SK-N-DZ (cell line): ENCODE measurements at places on chromosomes 4 and X.

DNA sequence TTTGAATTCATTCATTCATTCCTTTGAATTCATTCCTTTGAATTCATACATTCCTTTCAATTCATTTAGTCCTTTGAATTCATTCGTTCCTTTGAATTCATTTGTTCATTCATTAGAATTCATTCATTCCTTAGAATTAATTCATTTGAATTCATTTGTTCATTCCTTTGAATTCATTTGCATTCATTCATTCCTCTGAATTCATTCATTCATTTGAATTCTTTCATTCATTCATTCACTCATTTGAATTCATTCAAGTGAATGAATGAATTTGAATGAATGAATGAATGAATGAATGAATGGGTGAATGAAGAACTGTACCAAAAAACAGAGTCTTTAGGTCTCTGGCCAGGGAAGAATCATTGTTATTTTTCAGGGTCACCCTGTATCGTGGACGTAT lies 216.6 kb downstream of the DHRSX start:
- DNase-seq, result no peak

DNA sequence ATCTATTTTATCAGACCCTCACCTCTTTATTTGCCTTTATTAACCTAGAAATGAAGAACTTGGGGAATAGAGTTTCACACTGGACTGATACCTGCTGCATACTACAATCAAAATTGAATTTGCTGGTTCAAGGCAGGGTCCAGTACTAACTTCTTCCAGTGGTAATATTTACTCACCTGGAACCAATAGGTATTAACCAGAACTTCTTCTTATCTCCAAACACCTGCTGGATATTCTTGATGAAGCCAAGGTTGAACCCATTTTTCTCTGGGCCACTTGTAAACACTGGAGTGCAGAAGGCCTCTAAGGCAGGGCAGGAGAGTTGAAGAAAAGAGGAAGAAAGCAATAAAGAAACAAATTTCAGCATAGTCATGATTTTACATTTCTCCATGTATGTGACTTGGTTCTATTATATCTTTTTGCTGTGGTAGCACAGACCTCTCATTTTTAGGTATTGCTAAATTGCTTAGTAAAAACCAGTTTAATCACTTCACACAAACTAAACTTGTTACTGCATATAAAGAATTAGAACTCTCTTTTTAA lies 101.1 kb downstream of the ZDHHC15 start:
- no peak for DNase-seq

DNA sequence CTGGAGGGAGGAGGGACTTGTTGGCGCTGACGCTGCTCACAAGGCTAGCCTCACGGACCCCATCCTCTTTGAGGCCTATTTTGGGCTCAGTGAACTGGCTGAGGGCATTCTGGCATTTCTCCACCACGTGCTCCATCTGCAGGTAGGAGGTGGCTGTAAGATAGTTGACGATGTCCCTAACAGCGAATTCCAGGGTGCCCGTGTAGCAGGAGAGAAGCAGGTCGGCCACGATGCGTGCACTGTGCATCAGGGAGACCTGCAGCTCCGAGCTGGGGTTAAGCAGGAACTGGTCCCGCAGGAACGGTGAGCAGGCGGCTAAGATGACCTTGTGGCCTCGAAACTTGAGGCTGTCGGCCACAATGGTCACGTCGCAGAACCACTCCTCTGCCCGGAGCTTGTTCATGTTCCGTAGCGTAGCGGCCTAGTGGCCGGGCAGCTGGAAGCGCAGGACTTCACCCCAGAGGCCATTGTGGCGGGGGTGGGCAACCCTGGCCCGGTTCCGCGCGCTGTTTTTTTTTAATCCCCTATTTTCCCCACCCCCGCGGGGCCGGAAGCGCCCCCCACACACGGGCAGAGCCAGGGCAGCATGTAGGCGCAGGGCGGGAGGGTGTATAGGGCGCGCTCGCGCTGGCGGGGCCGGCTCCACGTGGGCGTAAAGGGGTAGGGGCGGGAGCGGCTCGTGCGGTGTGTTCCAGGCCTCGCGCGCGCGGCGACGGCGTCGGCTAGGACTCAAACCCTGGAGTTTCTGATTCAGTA lies 73.2 kb downstream of the UBE2K start:
- no peak for DNase-seq

GRCh38 chr4:167025670-167026069 lies 208.6 kb downstream of the SPOCK3 start:
- DNase-seq, result no peak

DNA sequence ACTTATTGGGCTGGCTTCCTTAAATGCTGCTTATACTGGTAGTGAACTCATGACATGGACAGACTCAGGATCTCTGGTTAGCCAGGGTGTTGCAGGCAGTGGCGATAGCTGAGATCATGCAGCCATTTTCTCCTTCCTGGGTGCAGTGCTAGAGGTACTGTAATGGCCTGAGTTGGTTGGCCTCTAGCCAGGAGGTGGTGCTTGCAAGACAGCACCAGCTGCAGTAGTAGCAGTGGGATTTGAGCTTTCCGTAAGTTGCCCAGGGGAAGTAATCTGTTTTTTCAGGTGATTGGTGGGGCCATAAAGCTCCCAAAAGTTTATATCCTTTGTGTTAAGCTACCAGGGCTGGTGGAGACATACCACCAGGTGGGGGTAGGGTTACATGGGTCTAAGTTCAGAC lies 45.1 kb upstream of the AADAT start:
- DNase-seq, result no peak

DNA sequence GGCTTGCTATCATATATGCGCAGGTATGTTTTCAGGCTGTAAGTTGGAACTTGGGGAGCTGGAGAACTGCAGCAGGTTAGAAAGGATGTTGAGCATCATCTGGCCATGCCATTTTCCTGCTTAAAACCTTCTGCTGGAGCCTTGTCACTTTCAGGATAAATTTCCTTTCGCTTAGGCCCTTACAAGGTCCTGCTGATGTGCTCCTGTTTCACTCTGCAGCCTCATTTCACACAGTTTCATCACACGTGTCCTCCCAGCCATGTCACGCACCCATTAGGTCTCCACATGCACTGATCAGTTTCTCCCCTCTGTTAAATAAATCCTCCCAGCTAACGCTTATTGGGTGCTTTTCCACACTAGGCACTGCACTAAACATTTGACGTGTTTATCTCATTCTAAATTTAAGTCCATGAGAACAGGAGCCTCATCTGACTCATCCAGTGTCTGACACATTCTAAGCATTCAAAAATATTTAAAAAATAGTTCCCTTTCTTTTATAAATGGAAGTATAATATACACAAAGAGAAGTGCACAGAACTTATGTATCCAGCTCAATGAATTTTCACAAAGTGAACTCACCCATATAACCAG lies 14.5 kb downstream of the SOD3 start:
- DNase-seq, result no peak

DNA sequence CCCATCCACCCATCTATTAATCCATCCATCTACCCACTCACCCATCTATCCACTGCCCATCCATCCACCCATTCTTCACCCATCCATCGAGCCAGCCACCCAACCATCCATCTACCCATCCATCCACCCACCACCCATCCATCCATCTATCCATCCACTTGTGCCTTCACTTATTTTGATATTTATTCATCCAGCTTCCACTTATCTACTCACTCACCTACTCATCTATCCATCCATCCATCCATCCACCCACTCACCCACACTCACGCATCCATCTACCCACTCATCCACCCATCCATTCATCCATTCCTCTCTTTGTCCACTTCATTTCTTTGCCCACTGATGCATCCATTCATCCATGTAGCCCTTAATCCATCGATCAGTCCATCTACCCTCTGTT lies 72.9 kb upstream of the AFAP1 start:
- no peak for DNase-seq

DNA sequence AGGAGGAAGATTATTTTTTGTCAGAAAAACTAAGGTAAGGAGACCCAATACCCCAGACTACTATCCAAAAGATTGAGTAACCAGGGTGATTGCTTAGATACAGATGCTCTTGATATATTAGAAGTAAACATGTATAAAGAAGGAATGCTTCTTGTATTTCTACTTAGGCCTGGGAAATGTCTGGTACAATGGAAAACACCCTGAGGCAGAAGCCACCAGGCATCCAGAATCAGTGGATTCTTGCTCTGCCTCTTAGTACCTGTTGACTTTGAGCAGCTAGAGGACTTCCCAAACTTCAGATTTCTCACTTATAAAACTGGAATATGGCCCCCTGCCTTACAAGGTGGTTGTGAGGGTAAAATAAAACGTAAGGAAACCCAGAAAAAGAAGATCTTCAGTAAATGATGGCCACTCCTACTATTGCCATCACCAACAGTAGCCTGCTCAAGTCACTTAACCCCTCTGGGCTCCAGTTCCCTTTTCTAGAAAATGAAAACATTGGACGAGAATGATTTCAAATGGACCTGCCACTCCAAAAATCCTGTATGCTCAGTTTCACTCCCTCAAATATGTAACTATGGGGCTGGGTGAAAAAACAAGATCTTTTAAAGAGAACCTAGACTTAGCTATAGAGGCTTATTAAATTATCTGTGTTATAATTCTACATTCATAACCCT lies 56.6 kb downstream of the AMELX start:
- no peak for DNase-seq

DNA sequence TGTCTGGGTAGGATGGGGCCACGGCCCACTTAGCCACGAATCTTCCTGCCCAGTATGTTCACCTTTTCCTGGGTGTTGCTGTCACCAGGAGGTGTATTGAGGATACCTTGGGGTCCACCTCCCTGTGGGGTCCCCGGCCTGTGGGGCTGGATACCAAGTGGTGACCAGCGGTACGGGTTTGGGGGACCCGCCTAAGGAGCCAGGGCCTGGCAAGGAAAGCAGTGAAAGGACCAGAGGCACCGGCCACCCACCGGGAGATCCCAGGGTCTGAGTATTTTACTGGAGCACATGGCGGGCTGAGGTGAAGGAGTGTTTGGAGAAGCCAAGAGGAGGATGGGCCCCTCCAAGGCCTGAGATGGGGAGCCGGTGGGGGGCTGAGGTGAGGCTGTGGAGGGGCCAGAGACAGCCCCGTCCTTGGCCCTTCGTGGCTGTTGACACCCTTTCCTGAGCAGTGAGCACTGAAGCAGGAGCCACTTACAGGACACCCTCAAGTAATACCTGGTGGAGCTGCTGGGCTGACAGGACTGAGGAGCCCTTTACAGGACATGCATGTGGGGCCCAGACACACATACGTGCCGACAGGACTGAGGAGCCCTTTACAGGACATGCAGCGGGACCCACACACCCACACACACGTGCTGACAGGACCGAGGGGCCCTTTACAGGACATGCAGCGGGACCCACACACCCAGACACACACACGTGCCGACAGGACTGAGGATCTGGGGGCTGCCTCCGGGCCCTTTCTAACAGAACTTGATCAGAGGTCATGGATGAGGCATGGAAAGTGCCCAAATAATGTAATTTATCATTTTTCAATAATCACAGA lies 38.4 kb downstream of the TMEM271 start:
- DNase-seq, result no peak

DNA sequence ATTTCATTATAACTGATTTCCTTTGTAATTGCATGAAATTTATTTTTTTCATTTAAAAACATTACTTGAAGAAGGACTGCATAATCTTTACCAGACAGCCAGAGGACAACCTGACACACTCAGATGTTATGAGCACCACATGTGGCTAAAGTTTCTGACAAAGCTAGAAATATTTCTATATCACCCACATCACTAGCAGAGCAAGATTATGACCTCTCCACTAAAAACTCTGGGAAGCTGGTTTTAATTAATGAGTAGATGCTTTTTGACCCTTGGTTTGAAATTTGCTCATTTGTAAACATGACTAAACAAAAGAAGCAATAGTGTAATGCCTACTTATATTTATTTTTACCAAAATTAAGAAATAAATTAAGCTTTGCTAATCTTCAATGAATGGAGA lies 661.5 kb upstream of the EPHA5 start:
- DNase-seq, result no peak

DNA sequence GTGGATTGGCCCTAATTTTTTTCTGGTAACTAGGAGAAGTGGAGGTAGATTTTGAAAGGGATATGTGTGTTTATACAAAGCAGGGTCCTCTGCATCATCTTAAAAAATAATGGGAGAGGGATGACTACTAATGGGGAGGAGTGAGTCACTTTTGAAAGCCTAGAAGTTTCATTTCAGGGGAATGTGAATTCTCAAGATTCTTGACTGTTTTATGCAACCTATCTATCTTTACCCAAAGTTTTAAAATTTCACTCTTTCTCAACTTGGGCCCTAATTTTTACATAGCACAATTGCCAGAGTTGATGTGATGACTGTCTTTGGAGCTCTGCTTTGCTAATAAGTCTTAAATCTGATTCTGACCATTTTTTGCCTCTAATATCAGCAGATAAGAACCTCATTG lies 445.2 kb downstream of the GRXCR1 start:
- no peak for DNase-seq

- DNase-seq, result no peak
Observed at GRCh38 chr4:83782591-83782990, 246.7 kb downstream of the GPAT3 start.

DNA sequence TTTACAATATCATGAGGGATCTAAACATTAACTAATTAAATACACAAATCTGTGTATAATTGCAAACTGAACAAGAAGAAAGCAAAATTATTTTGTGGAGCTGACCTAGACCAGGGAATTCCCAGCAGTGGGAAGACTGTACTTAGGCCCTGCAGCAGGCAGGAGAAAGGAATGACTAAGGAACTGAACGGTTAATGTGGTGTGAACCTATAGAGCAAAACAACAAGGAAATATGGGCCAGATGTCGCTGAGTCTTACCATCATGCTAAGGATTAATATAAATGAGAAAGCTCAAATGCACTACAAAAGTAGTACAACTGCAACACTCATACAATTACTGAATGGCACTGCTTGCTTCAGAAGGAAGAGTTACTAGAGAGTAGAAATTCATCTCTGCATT lies 120.3 kb upstream of the ATXN3L start:
- no peak for DNase-seq

GRCh38 chr4:1472148-1472797 lies 66.0 kb upstream of the NKX1-1 start:
- DNase-seq, result no peak

DNA sequence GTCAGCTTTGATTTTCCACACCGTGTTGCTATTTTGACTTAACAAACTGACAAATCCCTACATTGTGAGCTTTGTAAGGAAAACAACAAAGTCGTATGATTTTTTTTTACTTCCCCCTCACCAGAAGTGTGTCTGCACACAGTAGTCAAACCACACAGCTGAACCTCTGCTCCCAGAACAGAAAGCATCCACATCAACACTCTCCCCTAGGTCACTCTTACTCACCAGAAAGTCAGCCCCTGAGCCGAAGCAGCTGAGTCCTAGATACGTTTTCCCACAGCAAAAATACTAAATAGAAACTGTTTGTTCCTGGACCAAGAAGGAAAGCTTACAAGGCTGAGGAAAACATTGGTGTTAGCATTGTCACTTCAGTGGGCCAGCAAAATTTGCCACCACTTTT lies 305.7 kb downstream of the DHX15 start:
- no peak for DNase-seq

DNA sequence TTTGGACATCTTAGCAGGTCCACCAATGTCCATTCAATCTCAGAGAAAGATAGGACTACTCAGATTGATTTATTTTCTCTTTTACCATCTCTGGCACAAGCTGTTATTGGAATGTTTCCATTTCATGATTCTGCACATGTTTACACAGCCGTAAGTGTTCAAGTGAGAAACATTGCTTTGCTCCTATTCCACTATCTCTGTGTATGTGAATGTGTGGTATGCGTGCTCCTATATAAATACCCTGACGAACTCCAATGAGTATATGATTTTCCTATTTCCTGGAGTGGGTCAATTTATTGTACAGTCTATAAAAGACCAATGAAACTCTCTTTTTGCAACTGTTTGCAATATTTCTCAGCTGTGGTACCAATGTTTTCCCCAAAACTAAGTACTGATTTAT lies 221.0 kb upstream of the GALNT7 start:
- no peak for DNase-seq

GRCh38 chr4:123234955-123235354 lies 161.6 kb upstream of the SPRY1 start:
- no peak for DNase-seq

GRCh38 chr4:182429896-182430295 lies 186.7 kb downstream of the TENM3 start:
- no peak for DNase-seq
